Neuronal stem cell (in vitro differentiated cells): ENCODE measurements at places on chromosomes 5 and 9.

DNA sequence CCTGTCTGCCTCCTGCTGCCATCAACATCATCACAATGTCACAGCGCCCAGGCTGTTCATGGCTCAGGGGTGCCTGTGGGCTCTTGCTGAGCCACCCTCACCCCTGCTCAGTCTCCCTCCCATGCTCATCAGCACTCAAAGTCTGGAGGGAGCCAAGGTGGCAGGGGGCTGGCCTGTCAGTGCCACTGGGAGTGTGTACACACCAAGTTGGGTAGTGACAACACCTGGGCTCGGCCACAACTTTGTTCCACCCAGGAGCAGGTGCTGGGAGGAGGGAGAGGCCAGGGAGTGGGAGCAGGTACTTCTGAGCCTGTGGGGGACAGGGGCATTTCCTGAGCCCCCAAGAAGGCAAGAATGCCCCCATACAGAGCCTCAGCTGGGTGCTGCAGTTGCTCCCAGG lies 77.5 kb upstream of the C6 start:
- no peak for DNase-seq

DNA sequence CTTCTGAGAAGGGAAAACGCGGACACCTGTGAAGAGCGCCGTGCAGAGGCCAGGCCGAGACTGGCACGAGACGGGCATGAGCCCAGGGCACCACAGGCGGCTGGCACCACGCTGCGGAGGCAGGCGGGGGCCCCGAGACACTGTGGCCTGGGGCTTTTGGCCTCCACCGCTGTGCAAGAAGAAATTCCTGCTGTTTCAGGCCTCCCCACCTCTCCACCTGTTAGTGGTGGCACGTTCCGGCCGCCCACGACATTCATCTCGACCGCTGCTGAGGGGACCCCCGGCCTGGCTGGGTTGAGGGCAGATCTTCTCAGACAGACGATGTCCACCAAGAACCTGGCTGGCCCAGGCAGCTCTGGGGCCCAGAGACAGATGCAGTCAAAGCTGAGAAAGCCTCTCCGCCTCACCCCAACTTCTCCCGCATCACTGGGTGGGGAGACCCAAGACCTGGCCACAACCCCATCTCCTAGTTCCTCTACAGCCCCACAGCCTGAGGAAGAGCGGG lies 11.5 kb downstream of the NACC2 start:
- DNase-seq: no peak

GRCh38 chr9:35105571-35106342 lies 2.8 kb upstream of the STOML2 start:
- no peak for DNase-seq

- peak; percentile 56 for DNase-seq
Measured at GRCh38 chr5:78638423-78638822, 10.1 kb downstream of the LHFPL2 start.

DNA sequence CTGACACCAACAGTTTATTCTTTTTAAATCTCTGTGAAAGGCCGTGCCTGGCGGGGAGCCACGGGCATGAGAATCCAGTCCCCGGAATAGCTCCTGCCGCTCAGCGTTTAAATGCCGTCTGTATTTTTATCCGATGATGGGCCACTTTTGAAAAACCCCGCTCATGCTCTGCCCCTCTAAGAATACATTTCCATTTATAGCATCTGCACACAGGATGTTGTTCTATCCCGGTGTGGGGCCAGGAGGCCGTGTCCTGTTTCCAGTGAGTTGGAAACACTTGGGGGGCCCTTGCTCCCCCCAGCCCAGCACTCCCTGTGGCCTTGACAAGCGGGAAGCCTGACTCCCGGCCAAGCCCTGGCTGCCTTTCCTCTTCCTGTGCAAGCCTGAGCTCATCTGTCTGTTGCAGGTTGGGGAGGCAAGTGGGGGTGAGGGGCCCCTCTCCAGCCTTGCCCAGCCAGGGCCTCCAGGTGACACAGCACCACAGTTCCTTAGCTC lies 39.0 kb downstream of the ERGIC1 start:
- DNase-seq: no peak

- no peak for DNase-seq
Measured at GRCh38 chr9:90053027-90053426, 448.2 kb downstream of the GADD45G start.

- no peak for DNase-seq
Measured at GRCh38 chr9:117116084-117116483, 298.8 kb downstream of the ASTN2 start.

DNA sequence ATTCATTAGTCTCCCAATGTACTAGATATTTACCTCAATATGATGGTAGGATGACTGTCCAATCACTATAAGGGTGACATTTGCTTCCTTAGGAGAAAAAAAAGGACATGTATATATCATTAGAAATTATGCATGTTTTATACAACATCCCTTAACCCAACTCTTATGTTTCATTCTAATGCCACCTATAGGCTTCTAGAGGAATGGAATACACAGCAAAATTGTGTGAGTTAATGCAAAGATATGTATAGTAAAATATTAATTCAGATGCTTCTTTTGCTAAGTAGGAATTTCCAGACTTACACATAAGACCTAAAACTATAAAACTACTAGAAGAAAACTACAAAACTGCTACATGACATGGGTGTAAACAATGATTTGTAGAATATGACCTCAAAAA lies 3.5 kb downstream of the PRXL2C start:
- no peak for DNase-seq

- no peak for DNase-seq
Measured at GRCh38 chr5:125197321-125197720, 450.9 kb upstream of the ZNF608 start.

- DNase-seq: no peak
Measured at GRCh38 chr9:133881671-133882381, 110.3 kb downstream of the VAV2 start.

- no peak for DNase-seq
Measured at GRCh38 chr5:27242258-27242626, 203.9 kb upstream of the CDH9 start.

GRCh38 chr5:14581891-14582796 lies 552 bp downstream of the OTULINL start:
- DNase-seq: no peak

- peak; percentile 69 for DNase-seq
Measured at GRCh38 chr5:60843936-60844905, at the start of gene ELOVL7. Gene ELOVL7, minus strand, starts transcription at chr5:60844269. Its CDS starts 56,872 bp downstream, at chr5:60787397.

GRCh38 chr5:54669285-54669684 lies 151.7 kb downstream of the SNX18 start:
- DNase-seq: no peak

DNA sequence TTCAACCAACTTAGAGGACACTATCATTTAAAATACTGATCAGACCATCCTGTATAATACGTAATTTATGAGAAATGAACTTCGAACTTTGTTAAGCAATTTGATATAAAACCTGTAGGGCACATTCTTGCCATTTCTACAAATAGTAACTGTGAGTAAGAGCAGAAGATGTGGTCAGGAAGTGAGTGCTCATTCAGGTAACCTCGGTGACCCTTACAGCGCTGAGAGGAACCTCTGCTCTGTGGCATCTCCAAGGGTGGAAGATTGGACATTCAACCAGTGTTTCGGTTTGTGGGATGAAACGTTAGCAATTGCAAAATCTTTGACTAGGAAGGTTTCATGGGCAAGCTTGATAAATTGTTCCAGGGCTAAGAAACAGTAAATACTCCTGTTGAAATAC lies 194.8 kb upstream of the IRX2 start:
- no peak for DNase-seq

- DNase-seq: no peak
Measured at GRCh38 chr9:6488395-6488794, 75.4 kb downstream of the UHRF2 start.

GRCh38 chr5:145984072-145984471 lies 47.7 kb downstream of the SH3RF2 start:
- no peak for DNase-seq

GRCh38 chr5:105840800-105841199 lies 1829.9 kb downstream of the EFNA5 start:
- no peak for DNase-seq

DNA sequence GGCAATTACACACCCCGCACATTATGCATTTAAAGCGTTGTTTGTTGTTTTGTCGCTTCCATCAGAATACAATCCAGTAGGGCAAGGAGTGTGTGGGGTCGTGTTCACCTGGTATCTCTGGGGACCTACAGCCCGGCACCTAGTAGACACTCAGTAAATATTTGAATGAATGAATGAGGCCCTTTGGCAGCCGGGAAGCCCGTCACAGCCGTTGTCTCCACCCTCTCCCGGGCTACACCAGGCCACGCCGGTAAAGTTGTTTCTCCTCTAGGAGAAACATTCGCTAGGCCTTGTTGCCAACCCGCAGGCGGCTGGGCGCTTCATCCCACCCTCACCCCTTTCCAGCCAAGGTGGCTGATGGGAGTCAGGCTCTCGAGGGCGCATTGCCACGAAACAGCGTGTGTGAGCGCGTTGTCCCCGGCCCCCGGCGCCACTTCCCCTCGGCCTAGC lies 876 bp upstream of the JAK2 start:
- DNase-seq: no peak

- DNase-seq: peak; percentile 50
Measured at GRCh38 chr9:1005043-1005667, 28.7 kb downstream of the DMRT3 start.

DNA sequence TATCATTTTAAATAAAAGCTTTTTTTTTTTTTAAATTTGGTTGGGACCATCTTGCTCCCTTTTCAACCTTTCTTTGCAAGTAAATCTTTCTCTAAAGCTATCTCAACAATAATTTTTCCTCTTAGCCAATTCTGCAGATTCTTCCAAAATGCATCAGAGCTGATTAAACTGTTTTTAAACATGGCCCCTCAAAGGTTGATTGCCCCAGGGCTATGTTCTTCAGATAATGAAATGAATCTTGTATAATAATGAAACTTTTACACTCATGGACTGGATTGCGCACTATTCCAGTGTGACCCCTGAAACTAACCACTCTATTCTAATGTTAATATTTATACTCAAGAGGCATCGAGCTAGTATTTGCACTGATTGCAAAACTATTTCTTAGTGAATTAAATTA lies 222.8 kb upstream of the PRDM9 start:
- DNase-seq: no peak

GRCh38 chr5:31459594-31459993 lies 72.3 kb downstream of the DROSHA start:
- DNase-seq: no peak

DNA sequence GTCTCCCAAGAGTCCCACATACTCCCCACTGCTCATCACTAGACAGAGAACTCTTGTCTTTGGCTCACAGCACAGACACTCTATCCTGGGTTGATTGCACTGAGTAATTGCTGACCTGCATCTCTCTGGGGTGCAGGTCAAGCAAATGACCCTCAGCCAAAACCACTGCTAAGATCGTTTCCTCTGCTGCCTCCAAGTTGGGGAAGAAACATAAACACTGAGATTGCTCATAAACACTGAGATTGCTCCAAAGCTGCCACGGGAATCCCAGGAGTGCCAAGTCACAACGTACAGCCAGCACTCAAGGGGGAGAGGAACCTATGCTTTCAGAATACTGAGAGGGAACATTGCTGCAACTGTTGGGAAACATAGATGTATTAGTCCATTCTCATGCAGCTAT lies 1402.1 kb upstream of the ACO1 start:
- DNase-seq: no peak

DNA sequence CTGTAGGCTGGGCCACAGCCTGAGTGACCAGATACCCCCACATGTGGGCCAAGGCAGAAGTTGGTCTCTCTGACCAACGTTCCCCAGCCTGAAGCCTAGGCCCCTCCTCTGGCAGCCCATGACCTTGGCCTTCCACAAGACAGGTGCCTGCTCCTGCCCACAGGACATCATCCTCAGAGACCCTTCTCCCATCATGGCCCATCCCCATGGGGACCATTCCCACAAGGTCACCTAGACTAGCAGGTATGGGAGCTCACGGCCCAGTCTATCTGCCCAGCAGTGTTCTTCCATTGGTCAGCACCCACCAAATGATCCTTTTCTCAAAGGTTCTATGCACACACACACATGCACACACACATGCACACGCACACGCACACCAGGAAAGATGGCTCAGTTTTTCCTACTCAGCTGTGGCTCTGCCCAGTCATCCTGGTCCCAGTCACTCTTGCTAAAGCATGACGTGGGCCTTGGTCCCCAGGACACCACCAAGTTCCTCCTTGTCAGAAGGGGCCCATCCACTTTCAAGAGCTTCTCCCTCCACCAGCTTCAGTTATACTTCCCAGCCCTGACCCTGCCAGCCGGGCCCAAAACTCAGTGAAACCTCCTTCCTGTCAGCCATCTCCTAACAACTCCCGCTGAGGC lies 65.4 kb downstream of the PAX5 start:
- DNase-seq: no peak

DNA sequence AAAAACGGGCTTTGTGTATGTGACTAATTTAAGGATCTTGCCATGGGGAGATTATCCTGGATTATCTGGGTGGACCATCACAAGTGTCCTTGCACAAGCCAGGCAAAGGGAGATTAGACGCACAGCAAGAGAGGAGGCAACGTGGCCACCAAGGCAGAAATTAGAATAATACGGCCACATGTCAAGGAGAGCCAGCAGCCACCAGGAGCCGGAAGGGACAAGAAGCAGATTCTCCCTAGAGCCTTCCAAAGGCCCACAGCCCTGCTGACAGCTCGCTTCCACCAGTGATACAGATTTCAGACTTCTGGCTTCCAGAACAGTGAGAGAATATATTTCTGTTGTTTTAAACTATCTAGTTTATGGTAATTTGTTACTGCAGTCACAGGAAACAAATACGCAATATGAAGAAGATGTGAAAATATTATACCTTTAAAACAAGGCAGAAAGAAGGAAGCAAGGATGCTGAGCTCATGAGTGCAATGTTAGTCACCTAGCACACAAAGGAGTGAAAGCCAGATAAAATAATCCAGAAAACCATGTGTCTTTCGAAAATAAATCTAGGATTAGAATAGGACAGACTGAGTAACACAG lies 28.7 kb upstream of the F2RL1 start:
- DNase-seq: no peak

GRCh38 chr5:94689908-94690307 lies 71.4 kb downstream of the SLF1 start:
- no peak for DNase-seq

DNA sequence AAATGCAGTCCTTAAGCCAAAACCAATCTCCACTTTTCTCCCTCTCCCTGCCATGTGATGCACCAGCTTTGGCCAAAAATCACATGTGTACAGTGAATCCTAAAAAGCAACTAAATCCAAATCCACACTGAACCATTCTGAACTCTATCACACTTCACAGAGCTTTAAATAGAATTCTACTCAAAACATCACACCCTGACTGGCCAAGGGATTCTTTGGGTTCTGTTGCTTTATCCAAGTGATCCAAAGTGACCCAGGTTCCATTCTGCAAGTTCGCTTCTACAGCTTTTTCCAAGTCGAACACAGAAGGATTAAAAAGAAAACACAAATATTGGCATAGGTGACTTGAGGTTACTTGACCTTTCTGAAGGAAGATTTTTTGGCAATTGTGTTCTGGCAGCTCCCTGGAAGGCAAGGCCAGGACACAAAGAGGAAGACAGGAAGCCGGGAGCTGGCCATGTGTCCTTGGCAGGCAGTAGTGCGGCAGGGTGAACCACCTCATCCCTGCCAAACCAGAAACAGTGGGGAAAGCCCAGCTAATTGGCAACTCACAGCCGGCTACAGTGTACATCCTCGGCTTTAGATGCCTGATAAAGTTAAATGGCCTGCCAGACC lies 115.0 kb downstream of the NFIB start:
- DNase-seq: no peak
